ENCODE measurements at places on chromosomes 5 and 9.
A peak's percentile ranks its signal among the peaks of the same experiment; 100 is the strongest.

DNA sequence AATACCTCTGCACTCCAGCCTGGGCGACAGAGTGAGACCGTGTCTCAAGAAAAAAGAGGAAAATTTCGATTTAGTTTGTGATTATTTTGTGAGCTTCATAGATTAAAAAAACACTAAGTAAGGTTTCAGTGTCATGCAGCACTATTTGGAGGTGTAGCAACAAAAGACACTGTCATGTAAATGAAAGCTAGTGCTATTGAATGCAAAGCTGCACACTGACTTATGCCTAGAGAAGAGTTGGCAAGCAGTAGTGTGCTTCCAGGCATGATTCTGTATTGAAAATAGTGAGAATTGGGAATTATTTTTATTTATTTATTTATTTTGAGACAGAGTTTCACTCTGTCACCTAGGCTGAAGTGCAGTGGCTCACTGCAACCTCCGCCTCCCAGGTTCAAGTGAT, 34.5 kb downstream of the DDX46 start:
- no peak for DNase-seq

GRCh38 chr9:3502560-3503398, 23.0 kb downstream of the RFX3 start:
- no peak for DNase-seq

GRCh38 chr9:3773362-3774060, 247.7 kb upstream of the RFX3 start:
- DNase-seq: no peak

DNA sequence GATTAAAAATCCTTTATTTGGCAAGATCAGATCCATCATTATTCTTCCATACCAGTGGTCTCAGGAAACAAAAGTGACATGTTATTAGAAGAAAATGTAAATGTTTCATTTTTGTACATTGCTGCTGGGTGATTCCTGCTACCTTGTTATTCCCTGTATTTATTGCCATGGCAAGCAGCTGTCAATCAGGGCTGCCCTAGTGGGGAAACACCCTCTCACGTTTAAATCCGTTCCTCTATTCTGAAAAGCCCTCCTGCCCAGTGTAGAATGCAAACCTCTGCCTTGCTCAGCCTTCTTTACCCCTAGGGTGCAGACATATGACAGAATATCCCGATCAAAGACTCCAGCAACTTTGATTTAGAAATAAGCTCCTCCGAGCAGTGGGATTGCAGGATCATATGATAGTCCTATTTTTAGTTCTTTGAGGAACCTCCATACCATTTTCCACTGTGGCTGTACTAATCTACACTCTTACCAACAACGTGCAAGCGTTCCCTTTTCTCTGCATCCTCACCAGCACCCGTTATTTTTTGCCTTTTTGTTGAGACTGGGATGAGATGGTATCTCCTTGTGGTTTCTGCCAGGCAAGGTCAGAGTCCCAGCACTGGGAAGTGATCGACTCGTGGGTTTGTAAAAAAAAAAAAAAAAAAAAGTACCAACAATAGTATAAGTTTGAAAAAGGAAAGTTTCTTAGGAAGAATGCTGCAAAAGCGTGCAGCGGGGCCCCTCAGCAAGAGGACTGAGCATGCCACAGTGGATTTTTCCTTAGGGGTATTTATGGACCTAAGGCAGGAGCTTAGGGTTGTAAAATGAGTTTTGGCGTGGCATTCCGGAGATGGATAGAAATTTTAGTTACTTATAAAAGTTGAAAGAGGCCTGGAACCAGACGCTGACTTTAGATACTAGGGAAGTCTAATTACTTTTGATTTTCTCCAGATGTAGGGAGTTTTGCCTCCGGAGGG, 66.7 kb downstream of the HRH2 start:
- DNase-seq: no peak

- no peak for DNase-seq
Observed at GRCh38 chr9:123608104-123608503, 252.1 kb downstream of the CRB2 start.

- DNase-seq: no peak
Observed at GRCh38 chr9:116466271-116467235, 220.6 kb upstream of the TRIM32 start.

- no peak for DNase-seq
Observed at GRCh38 chr5:76926329-76927105, 26.3 kb upstream of the CRHBP start.

- no peak for DNase-seq
Observed at GRCh38 chr5:141382469-141383294, at the start of gene PCDHGA7. Gene PCDHGA7 (plus strand): TSS chr5:141382742. CDS start chr5:141382900, 158 bp downstream.

- DNase-seq: no peak
Observed at GRCh38 chr9:33011831-33012230, 10.4 kb upstream of the APTX start.

- DNase-seq: peak; percentile 13
Observed at GRCh38 chr9:134887686-134888602, 7.3 kb downstream of the FCN2 start.

DNA sequence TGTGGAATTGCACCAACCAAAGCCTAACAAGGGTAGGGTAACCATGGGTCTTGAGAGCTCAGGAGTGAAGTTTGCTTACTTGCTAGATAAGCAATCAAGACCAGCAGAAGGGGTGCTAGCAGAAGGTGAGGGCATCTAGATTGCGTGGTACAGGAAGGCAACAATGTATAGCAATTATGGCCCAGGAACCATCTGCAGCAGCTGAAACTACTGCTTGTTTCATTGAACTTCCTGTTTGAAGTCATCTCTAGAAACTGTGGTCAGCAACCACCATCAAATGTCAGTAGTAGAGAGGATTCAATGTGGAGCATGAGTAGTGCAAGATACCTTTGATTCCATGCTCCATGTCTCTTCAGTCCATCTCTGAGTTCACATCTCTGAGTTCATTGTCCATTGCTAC, 462.1 kb upstream of the GRAMD2B start:
- DNase-seq: no peak

GRCh38 chr5:172567843-172568242, 73.2 kb upstream of the NEURL1B start:
- no peak for DNase-seq
